ENCODE measurements at places on chromosomes 3 and 15.

GRCh38 chr3:10485806-10486205, 19.6 kb downstream of the ATP2B2 start:
- no peak for DNase-seq

GRCh38 chr15:71275098-71275497, 159.8 kb downstream of the THSD4 start:
- no peak for DNase-seq

- no peak for DNase-seq
Measured at GRCh38 chr3:160169139-160169976, 55.9 kb upstream of the C3orf80 start.

DNA sequence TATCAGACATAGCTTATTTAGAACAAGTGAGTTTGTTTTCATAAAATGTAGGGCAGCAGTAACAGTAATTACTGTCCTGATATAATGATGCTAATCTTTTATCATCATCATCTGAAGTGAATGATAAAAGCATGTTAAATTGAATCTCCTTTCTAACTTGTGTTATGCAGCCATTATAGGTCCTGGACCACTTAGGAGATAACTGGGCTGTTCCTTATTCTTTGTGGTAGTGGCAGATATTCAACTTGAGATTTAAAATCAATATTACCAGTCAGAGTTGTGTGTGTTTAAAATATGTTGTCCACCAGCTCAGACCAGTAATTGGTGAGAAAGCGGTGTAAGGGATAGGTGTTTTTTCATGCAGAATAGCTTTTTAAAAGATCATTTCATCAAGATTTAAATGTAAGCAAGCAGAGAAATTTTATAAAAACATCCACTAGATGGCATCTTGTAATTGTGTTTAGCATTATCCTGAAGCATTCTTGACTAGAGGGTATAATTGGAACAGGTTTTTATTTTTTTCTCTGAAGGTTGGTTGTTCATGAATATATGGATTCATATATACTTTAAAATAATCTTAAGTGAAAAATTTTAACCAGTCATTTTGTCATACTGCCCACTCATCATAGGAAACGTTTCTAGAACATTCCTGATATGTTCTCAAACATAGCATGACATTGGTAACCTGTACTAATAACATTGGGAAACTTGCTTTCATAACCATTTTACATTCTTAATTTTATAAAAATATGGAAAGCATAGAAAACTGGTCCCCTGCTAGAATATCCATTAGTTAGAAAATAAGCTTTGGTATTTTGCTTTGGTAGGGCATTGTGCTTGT, 153.9 kb downstream of the BBX start:
- no peak for DNase-seq

- no peak for DNase-seq
Measured at GRCh38 chr3:20100151-20100550, 59.9 kb downstream of the KAT2B start.

DNA sequence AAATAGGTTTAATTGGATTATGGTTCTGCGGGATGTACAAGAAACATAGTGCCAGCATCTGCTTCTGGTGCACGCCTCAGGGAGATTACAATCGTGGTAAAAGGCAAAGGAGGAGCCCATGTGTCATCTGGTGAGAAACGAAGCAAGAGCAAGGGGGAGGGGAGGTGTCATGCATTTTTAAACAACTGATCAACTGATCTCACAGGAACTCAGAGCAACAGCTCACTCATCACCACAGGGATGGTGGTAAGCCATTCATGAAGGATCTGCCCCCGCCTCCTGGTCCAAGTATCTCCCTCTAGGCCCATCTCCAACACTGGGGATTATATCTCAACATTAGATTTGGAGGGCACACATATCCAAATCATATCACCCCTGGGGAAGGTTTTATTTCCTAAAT, 42.1 kb upstream of the FGF7 start:
- no peak for DNase-seq

DNA sequence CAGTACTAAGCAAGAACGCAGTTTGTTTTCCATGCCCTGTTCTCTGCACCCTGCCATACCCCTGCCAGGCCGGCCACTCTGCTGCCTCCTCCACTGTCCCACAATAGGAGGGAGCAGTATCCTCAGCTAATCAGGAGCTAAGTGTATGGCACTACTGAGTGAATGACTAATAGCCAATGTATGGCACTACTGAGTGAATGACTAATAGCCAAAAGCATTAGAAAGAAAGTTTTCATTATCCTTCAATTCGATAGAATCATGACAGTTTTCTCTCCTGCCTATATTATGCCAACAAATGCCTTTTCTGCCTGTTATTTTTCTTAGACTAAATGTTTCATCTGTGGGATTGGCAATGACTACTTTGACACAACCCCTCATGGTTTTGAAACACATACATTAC, 107.5 kb upstream of the CHRM5 start:
- no peak for DNase-seq

- DNase-seq: no peak
Measured at GRCh38 chr3:37590328-37591079, 271.2 kb upstream of the CTDSPL start.

DNA sequence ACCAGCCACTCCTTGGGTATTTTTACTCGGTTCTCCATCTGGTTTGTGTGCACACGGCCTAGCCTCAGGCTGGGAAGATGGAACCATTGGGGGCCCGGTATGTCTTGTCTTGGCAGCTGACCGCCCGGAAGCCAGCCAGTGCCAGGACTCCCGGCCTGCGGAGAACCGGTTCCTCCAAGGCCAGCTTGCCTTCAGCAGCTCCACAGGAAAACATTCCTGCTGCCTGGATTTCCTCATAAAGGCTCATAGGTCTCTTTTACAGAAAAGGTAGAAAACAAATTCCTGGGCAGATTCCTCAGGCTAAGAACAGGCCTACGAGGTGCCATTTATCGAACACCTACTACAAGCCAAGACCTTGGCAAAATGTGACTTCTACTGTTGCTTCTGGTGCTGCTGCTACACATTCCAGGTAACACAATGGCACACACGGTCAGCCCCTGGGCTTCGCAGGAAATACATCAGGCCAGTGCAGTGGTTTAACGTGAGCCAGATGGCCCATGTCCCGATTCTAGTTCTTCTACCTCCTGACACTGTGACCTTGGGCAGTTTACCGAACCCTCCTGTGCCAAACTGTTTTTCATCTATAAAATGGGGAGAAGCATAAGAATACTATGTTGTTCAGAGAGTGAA, 141.8 kb downstream of the OPA1 start:
- DNase-seq: no peak

GRCh38 chr3:132267391-132267993, 49.7 kb upstream of the ACP3 start:
- DNase-seq: no peak

DNA sequence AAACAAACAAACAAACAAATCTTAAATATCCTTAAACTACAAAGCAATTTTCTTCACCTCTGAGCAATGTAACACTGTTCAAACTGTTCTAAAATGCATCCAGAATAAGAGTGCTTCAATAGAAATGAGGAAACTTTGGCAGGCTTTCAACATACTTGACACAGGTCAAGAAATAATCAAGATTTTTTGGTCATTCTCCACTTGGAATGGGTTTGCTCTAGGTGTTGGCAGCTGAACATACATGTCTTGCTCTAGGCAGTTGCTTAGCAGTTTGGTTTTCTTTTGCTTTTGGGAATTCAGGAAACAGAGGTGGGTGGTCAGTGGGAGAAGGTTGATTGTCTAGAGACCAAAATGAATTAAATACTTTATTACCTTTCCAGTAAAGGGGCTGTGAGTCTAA, 1.4 kb upstream of the LRRC3B start:
- no peak for DNase-seq

GRCh38 chr3:186955898-186956696, 25.8 kb downstream of the ST6GAL1 start:
- DNase-seq: no peak

DNA sequence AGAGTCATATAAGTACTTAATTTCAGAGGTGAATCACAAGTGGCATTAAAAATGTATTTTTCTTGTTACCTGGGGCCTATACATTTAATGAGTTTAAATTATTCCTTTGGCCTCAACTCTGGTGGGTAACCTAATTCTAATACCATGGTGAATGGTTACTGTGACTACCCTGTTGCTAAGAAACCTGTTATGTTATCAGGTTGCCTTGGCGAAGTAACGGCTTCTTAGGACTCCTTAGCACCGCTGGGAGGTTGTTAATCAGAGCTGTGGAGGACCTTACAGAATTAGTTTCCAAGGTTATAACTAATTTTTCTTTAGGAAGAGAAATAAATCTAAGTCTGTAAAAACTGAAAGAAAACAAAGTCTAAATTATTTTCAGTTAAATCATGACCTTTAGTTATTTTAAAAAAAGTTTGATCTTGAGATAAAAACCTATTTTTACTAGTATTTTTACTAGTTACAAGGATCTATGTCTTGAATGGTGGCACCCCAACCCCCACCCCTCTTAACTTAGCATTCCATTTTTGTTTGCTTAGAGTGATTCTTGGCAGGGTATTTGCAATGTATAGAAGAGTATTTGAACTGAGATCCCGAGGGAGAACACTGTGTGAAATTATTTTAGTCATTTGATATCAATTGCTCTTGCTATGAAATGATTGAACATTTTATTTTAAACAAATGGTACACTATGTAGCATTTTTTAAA, 155.5 kb downstream of the FNDC3B start:
- DNase-seq: no peak
